ENCODE measurements at places on chromosomes 3 and 15.
A peak's percentile ranks its signal among the peaks of the same experiment; 100 is the strongest.

GRCh38 chr15:70186152-70186551 lies 88.4 kb upstream of the TLE3 start:
- no peak for DNase-seq

- no peak for DNase-seq
These were observed 289.3 kb downstream of the EPHB1 start for GRCh38 chr3:135084405-135084804.

GRCh38 chr15:40110866-40111550 lies 2.3 kb upstream of the BMF start:
- DNase-seq, result no peak

- DNase-seq, result no peak
These were observed 77.7 kb downstream of the CEMIP start for GRCh38 chr15:80856809-80857377.

DNA sequence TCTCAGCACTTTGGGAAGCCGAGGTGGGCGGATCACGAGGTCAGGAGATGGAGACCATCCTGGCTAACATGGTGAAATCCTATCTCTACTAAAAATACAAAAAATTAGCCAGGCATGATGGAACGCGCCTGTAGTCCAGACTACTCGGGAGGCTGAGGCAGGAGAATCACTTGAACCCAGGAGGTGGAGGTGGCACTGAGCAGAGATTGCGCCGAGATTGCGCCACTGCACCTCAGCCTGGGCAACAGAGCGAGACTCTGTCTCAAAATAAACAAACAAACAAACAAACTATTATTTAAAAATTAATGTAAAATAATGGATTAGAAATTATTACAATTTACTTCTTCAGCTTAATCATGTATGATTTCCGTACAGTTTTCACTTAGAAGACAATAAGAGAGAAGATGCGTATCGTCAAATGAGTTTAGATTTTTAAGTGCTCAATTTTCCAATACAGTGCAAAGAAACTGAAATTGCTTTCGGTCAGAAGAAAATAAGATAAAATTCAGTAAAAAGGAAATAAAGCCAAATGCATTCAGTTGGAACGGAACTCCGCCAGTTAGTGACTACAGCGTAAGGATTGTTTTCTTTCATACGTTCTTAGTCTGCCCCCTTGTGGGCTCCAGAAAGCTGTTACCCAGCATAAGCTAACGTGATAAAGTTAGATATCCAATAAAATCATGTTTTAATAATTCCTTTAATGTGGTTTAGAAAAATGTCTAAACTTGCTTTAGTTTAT lies 24.8 kb downstream of the AADAC start:
- peak; percentile 9 for DNase-seq

GRCh38 chr3:49609815-49610214 lies 55.5 kb downstream of the BSN start:
- DNase-seq, result no peak

DNA sequence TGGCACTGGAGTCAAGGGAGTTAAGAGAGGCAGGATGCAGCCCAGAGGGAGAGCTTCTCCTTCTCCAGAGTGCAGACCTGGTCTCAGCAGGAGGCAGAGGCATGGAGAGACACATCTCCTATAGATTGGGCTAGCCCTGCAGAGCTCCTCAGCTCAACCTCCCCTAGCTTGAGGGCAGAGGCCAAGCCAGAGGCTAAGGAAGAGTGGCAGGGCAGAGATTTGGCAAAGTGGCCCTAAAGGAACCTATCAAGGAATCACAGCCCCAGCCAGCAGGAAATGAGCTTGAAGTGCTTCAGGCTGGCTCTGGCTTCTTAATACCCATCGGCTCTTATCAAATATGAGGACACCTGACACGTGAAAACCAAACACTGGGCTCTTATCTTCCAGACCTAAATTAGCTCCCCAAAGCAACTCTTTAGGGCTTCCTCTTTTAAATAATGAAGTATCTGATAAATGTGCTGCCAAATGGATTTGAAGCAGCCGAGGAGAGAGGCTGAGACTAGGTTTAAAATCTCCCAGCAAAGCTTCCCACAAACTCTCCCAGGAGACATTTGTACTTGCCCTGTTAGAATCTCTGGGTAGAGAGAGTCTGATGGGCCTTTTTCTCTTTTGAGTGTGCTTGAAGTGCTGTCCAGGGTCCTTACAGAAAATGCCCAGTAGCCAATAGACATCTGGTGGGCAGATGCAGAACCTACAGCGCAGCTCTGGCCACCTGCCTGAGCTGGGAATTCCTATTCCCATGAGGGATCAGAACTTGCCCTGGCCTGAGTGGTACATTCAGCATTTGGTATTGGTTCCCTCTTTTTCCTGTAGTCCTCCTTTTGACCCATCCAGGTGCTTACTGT lies 271.4 kb downstream of the CLSTN2 start:
- no peak for DNase-seq

DNA sequence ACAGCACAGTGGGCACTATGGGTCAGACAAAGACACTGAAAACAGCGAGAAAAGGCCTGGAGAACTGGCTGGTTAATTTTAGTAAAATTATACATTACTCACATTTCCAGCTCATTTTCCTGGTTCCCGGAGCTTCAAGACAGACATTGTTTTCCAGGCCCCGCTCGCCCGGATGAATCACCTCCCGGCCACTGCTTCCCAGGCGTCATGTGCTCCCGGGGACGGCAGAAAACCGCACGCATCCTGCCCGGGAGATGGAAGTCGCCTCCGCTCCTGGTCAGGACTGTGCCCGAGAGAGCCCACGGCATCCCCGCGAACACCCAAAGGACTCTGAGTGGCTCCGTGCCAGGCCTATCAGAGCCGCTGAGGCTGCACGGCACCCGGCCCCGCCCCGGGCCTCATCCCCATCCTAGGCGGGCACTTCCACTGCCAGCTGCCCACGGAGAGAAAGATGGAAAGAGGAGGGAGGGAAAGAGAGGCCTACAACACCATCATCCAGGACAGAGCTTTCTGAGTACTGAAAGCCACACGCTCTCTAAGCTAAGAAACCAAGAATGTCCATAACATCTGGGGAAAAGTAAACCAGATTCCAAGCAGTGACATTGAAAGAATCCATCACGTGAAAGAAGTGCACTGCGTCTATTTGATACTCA lies 75.1 kb downstream of the VGLL4 start:
- DNase-seq, result no peak

DNA sequence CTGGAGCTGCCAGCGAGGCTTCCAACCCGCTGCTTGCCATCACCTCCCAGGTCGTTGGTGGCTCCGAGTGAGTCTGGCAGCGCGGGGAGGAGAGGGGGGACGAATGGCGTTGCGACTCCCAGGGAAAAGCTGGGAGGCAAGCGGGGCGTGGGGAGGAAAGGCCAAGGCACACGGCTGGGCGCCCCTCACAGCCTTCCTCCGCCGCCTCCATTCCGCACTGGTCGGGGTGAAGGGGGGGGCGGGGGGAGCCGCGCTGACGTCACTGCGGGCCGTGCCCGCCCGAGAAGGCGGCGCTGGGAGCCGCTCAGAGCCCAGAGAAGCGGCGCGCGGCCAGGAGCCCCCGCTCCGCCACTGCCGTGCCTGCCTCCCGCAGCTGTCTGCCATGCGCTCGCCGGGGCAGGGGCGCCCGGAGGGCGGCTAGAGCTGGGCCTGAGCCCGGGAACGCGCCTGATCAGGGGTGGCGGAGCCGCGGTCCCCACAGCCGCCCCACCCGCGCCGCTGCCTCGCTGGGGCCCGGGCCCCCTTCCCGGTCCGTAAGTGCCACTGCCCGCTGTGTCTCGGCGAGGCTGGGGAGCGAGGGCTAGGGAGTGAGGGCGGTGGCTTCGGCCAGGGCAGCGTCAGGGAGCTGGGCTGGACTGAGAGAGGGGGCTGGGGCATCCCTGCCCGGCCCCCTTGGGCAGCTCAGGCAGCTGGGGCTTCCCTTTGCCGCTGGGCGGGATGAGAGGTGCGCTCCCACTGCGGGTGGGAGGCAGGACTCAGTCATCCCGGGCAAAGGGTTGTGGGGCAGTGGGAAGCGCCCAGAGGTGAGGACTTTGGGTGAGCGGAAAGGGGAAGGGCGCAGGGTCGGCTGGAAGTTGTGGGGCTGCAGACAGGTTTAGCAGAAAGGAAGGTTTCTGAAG lies 27.8 kb upstream of the POLG start:
- no peak for DNase-seq

GRCh38 chr3:112736386-112736785 lies 95.4 kb upstream of the CCDC80 start:
- no peak for DNase-seq

GRCh38 chr3:3753416-3753815 lies 45.8 kb upstream of the LRRN1 start:
- DNase-seq, result no peak

GRCh38 chr3:98991393-98991792 lies 89.9 kb upstream of the DCBLD2 start:
- DNase-seq, result no peak

DNA sequence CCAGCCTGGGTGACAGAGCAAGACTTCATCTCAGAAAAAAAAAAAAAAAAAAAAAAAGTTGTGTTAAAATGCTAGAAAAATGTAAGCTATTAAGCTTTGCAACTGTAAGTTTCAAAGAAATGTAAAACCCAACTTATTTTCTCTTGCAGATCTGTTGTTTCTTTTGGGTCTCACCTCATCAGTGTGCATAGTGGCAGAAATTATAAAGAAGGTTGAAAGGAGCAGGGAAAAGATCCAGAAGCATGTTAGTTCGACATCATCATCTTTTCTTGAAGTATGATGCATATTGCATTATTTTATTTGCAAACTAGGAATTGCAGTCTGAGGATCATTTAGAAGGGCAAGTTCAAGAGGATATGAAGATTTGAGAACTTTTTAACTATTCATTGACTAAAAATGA lies 25.6 kb downstream of the ASTE1 start:
- DNase-seq, result no peak

DNA sequence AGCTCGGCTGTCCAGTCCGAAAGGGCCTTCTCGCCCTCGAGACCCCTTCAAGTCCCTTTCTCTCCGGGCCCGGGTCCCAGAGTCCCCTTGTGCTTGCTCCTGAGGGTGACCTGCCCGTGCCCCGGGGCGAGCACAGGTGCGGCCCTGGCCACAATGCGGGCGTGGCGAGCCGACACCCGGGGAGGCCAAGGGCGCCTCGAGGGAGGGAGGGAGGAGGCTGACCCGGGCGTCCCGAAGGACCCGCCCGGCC lies 810 bp upstream of the MEF2A start:
- no peak for DNase-seq

DNA sequence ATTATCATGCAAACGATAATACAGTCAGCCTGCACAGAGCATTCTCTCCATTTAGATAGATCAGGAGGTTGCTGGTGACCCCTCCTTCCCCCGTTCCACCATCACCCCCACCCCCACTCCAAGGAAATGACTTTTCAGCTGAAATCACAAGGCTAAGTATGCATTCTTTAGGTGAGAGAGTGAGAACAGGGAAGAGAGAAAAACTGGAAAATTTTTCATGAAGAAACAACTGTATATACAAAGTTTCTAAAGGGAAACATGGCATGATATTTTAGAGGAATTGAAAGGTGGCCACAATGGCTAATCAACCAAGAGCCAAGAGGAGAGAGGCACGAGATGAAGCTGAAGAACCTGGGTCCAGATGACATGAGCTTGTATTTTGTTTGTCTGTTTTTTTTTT lies 22.2 kb downstream of the BCL2A1 start:
- no peak for DNase-seq

DNA sequence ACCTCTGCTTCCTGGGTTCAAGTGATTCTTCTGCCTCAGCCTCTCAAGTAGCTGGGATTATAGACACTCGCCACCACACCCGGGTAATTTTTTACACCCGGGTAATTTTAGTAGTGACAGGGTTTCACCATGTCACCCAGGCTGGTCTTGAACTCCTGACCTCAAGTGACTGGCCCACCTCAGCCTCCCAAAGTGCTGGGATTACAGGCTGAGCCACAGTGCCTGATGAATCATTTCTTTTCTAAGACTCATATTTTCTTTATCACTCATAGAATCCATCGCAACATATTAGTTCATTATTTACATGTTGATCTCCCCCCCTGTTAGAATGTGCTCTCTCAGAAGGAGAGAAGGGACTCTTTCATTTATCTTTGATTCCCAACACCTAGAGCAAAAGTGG lies 109.5 kb upstream of the PTPRG start:
- no peak for DNase-seq

DNA sequence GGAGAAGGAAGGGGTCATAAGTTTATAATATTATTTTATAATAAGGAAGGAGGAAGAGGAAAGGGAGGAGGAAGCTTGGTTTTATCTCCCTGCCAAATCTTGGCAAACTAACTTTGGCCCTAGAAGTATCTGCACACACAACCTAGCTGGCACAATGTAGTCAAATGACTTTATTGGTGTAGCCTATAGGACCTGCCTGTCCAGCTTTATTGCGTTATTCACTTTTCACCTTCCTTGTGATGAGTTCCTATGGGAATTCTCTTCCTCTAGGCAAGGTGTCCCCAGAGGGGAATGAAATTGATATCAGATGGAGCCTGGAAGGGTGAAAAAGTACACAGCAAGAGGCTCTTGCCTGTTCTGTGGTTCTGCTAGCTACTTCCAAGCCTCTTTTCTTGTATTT lies 111.2 kb upstream of the SLC25A36 start:
- DNase-seq, result no peak

GRCh38 chr15:40893733-40894680 lies at the start of gene VPS18:
Gene VPS18, plus strand, starts transcription at chr15:40894450. Its CDS starts 319 bp downstream, at chr15:40894769.
- DNase-seq, result peak; percentile 100

- DNase-seq, result no peak
These were observed 9.7 kb upstream of the ACSBG1 start for GRCh38 chr15:78244101-78244500.

GRCh38 chr3:30667280-30667651 lies 60.9 kb downstream of the TGFBR2 start:
- no peak for DNase-seq

DNA sequence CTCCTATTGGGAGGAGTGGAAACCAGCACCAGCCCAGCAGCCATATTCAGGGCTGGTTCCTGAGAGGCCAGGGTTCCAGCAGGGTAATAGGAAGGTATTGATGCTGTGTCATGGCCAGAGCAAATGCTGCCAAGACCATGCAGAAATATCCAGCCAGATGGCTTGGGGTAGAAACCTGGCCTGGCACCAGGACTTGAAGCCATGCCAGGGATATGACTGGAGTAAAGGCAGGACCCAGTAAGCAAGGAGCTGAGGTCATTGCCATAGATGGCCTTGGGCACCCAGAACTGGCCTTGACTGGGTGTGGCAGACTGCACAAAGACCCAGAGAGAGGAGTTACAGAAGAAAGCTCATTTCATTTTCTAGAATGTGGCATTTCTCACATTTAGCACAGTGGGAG lies 257.6 kb upstream of the GOLGA6L4 start:
- no peak for DNase-seq

- DNase-seq, result no peak
These were observed 82.1 kb downstream of the SEC22A start for GRCh38 chr3:123283657-123284398.

DNA sequence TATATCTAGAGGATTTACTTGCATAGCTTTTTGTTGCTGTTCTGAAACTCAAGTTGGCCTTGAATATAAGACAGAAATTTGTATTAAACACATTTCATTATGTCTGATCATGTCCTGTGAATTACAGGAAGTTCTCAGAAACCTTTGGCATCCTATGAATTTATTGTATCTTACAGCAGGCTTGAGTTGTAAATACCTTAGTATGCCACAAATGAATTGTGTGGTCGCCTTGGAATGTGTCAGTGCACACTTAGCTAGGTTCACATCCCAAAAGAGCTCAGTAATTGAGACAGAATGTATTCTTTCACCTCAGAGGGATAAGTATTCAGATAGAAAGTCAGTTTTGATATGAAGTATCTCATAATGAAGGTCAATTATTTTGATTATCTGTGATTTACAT lies 83.4 kb downstream of the NEK11 start:
- DNase-seq, result no peak

All from stimulated activated CD4-positive, alpha-beta T cell treated with anti-CD3 and anti-CD28 coated beads, Interleukin-4, amount 100 ng/mL, for 48 hours (primary cell).